ENCODE measurements at places on chromosomes 6 and 20. TPM values are rescaled to one million over a fixed set of nuclear protein-coding genes. Genes with fewer than 3 reads are reported as not detected.

The PPP1R3G gene
- not detected for total RNA-seq

The C4B gene
- total RNA-seq, result 4.0 TPM

The CDKN1A gene
- total RNA-seq, result 19.1 TPM

DNA sequence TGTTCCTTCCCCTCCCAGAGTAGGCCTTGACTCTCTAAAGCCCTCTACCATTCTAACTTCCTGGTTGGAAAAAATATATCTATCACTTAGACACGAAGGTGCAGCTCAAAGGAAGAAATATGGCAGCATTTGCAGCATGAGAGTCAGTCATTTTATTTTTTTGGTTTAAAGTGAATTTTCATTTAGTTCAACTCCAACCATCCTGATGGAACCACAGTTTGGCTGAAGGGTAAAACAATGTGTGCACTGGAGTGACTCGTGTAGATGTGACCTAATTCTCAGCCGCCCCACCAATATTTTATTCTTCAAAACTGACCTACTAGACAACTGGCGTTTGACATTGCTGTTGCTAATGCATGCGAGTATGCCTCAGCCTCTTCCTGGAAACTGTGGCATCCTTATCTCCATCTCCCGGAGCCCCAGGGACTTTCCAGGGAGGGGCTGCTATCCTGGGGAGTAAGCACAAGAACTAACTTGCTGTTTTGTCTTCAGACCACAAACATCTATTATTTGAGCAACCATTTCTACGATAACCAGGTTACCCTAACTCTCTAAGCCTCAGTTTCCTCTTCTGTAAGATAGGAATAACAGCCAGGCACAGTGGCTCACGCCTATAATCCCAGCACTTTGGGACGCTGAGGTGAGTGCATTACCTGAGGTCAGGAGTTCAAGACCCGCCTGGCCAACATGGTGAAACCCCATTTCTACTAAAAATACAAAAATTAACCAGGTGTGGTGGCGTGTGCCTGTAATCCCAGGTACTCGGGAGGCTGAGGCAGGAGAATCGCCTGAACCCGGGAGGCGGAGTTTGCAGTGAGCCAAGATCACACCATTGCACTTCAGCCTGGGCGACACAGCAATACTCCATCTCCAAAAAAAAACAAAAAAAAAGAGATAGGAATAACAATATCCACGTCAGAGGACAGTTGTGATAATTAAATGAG lies 148.7 kb upstream of the JARID2 start:
- no peak for DNase-seq

DNA sequence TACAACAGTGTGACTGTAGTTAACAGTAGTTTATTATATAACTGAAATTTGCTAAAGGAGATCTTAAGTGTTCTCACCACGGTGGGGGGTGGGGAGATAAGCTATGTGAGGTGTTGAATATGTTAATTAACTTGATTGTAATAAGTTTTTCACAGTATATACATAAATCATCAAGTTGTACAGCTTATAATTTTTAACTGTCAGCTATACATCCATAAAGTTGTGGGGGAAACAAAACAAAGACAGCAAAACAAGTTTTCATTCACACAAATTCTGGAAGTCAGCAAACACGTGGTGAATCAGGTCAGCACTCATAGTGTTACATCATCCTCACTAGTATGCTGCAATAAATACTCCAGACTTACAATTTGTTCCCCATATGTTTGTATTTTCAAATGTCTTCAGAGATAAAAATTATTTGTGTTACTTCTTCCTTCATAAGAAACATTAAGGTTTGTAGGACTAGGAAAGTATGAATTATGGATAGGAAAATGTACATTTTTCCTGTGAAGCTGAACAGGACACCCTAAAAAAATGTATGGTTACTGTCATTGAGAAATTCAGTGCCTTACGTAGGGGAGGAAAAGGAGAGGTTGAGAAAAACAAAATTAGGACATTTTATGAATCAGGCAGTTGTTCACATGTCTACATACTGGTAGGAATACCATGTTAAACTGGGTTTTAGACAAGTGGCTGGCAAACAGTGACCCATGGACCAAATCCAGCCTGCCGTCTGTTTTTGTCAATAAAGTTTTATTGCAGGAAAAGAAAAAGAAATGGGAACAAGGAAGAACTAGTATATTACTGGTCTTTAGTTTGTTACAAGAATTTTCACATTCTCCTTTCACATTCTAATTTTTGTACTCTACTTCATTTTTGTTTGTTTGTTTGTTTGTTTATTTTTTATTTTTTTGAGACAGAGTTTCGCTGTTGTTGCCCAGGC lies 6.0 kb downstream of the SUMO4 start:
- no peak for DNase-seq

- no peak for DNase-seq
These were observed 3.4 kb downstream of the RREB1 start for GRCh38 chr6:7111095-7111690.

- DNase-seq, result no peak
These were observed 16.3 kb downstream of the RRBP1 start for GRCh38 chr20:17665756-17666155.

DNA sequence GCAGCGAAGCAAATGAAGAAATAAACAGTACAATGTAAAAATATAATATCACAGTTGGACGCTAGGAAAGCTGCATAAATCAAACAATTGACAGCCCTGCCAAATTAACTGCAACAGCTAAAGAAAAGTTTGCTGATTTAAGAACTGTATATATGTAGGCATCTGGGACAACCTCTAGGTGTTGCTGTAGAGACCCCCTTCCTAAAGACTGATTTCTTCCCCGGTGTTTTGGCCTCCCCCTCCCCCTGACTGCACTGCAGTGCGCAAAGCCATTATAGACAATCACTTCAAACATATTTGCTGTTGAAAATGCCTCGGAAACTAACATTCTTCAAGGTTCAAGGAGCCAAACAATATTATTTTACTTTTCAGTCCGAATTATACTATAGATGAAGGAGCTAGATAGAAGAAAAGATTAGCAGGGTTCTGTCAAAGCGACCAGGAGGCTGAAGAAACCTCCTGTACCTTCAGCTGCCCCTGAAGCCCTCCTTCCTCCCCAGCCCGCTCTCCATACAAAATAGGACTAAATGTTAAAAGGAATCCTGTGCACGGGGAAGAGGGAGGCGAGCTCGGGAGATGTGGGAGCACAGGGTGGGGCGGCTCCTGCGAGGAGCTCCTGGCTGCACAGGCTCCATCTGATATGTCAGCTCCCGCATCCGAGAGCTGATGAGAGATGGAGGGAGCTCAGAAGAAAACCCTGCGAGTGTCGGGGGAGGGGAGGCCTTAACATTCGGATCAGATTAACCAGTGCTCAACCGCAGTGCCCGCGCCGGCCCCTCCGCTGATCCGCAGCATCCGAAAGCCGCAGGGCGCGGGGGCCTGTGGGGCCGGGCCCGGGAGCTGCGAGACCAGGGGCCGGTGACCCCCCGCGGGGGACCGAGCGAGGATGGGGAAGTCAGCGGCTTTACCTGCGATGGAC lies 822 bp downstream of the ELOVL4 start:
- no peak for DNase-seq

DNA sequence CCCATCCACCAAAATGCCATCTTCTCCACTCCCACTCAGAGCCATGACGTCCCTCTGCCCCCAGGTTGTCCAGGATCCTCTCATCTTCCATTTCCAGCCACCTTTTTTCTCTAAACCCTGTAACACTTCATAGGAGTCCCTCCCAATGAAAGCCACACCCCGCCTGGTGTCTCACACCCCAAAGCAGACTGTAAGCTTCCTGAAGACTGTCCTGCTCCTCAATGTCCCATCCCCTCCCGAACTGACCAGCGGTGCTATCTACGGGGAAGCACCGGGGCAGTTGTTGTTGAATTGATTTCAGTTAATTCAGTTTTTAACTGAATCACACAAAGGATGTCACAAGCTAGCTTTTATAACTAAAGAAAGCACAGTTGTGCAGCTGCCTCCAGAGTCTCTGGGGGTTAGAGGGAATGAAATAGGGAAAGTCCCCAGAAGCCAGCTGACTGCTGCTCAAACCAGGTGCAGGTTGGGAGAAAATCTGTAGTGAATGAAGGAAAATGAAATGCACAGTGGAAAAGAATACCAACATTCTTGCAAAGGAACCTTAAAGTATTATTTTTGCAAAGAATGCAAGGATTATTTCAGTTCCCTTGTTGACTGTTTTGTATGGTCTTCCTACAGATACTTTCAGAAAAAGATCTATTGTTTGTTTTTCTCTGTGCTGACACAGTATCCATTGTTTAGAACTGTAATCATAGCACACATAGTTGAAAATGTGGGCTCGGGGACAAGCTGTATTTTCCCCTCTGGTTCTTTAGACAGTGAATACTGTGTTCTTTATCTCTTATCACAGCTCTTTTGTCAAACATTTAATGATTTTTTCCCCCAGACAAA lies 222.6 kb upstream of the QKI start:
- DNase-seq, result no peak

DNA sequence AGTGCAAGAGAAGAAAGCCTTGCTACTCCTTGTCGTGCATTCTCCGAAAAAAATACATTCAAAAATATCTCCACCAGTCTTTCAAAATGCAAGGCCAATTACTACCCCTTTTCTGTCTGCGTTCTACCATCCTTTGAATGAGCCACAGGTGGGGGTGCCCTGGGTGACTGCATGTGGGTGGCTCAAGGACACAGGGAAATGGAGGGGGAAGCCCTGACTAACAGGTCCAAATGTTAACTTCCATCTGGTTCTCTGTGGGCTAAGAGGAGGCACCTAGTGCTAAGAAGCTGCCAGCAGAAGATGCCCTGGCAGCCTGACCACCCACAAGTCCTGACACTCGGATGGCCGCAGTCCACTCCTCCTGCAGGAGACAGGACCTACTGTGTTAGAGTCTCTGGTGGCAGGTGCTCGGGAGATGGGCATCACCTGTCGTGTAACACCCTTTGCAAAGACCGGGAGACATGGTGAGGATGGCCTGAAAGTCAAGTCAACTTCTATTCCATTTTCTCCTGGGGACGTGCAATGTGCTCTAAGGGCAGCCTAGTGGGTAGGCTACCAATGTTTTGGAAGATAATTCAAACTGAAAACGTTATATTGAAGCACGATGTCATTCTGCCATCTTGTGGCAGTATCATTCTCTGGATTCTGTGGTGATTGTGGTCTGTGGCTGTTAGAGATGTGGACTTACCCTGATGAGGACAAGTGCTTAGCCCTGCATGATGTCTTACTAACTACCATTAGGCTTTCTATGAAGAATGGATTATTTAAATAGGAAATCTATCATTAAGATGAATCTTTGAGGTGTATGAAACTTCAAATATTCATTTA lies 27.4 kb upstream of the IGF2R start:
- no peak for DNase-seq

- no peak for DNase-seq
These were observed 91.9 kb downstream of the TCP11 start for GRCh38 chr6:35049156-35049735.

DNA sequence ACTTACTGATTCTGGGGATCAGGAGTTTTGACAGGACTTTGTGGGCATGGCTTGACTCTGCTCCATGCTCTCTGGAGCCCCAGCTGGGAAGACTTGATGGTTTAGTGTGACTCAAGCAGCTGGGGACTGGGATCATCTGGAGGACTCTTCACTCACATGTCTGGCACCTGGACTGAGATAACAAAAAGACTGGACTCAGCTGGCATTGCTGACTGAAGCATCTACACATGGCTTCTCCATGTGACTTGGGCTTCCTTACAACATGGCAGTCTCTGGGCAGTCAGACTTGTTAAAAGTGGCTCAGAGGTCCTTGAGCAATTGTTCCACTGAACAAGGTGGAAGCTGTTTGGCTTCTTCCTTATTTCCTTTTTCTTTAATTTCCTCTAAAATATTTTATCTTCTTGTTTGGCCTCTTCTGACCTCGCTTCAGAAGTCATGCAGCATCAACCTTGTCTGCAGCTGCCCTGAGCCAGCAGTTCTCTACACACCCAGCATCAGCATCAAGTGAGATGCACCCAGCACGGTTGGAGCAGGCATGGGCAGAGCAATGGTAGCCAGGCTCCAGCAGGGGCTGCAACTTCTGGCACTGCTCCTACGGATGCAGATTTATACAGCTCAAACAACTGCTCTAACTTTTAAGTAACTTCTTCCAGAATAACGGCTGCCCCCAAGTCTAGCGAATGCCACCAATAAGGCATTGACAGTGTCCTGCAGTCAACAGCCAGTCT lies 5.6 kb upstream of the HM13 start:
- no peak for DNase-seq

GRCh38 chr6:158408552-158409130 lies 96.4 kb downstream of the TULP4 start:
- no peak for DNase-seq

DNA sequence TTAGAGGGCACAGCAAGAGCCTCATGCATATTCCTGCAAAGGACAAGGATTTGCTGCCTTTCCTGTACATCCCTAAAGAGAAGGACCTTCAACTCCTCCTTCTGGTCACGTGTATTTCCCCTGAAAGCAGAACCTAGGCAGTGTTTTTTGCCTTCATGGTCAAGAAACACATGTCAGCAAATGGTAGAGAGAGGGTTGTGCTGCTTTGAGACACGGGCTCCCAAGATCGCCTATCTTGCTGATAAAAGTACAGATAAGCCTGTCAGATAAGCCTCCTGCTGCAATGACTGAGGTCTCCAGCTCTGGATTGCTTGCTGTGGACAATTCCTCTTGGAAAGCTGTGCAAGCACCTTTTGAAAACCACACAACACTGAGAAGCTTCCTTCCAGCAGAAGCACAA lies 580.8 kb downstream of the CBLN4 start:
- no peak for DNase-seq

- no peak for DNase-seq
These were observed 1551.0 kb downstream of the GRIK2 start for GRCh38 chr6:102944475-102944874.

GRCh38 chr20:58640446-58640845 lies 10.6 kb upstream of the STX16 start:
- DNase-seq, result no peak

GRCh38 chr20:50824137-50824536 lies 29.3 kb downstream of the BCAS4 start:
- no peak for DNase-seq

GRCh38 chr20:4083098-4083865 lies 67.9 kb upstream of the RNF24 start:
- no peak for DNase-seq

DNA sequence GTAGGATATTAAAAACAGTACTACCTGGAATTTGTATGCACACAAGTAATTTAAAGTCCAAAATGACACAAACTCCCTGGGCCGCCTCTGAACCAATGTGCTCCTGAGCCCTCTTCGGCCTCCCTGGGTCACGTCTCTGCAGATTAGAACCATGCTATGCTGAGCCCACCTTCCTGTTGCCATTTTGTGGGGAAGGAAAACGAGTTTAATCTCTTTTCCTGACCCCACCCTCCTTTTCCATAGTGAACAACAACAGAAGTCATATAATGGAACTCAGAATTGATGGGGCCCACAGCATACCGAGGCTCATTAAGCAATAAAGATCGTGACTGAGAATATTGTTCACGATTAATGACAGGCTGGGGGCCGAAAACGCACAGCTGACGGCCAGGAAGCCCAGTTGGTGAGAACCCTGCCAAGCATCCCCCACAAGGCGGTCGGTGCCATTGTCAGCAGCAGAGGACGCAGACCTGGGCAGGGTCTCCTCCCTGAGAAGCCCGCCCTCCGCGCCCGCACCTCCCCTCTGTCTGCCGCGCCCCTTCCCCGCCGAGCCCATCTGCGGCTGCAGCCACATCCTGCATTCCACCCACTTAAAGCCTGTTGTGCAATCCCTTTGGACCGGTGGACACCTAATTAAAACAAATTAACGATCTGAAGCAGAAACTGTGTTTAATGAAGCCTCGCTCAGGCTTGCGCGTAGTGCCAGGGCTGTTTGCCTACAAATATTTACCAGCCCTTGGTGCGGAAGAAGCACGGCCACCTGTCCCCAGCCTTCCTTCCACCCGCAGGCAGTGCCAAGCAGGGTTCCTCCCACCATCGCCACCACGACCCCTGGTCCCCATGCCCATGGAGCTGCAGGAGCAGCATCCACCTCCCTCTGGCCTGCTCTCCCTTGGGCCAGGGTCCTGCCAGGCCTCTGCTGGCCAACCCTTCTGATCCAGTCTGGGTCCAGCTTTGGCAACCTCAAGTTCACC lies 68.1 kb downstream of the DLL1 start:
- no peak for DNase-seq
